Glomerular endothelial cell (primary cell): ENCODE measurements at places on chromosomes 2 and 18. TPM values are rescaled to one million over a fixed set of nuclear protein-coding genes. Genes with fewer than 3 reads are reported as not detected.

Gene PRKAG3
- not detected in 2 replicates for total RNA-seq

DNA sequence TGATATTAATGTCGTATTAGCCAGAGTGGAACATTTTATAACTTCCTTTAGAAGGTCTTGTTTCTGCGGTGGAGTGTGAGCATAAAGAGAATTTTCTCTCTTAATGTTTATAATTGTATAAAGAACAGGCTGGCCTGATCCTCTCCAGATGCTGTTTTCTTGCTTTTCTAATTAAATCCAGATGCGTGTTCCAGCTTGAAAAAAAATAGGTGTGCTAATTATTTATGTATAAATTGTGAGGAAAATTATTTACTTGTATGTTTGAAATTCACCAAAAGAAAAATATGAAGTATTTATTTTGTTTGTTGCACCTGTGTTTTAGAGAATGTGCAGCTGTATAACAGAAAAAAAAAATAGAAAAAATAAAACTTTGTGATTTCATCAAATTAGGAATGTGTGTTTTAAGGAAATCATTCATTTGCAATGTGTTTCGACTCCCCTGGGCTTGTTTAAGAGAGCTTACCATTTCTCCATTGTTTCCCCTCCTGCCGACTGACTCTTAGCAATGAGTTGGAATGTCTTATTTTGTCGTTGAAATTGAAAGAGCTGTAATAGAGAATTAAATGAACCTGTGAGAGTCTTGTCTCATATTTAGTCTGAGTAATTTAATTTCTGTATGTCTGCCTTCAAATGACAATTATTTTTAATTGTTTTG lies 220.1 kb upstream of the NXPH2 start:
- no peak for DNase-seq

GRCh38 chr2:119760237-119760955 lies 674 bp downstream of the PTPN4 start:
- no peak for DNase-seq

- DNase-seq, result no peak
Observed at GRCh38 chr2:9979977-9980376, 28.5 kb downstream of the GRHL1 start.

GRCh38 chr2:75022516-75022915 lies 64.1 kb downstream of the POLE4 start:
- no peak for DNase-seq

- DNase-seq, result no peak
Observed at GRCh38 chr2:152811916-152812315, 93.5 kb downstream of the ARL6IP6 start.
